IMR-90 (cell line): ENCODE measurements at places on chromosomes 2 and 18. TPM values are rescaled to one million over a fixed set of nuclear protein-coding genes. Genes with fewer than 3 reads are reported as not detected.
A peak's percentile ranks its signal among the peaks of the same experiment; 100 is the strongest.

- DNase-seq, result no peak
Observed at GRCh38 chr2:25333981-25334380, 7.7 kb downstream of the DNMT3A start.

DNA sequence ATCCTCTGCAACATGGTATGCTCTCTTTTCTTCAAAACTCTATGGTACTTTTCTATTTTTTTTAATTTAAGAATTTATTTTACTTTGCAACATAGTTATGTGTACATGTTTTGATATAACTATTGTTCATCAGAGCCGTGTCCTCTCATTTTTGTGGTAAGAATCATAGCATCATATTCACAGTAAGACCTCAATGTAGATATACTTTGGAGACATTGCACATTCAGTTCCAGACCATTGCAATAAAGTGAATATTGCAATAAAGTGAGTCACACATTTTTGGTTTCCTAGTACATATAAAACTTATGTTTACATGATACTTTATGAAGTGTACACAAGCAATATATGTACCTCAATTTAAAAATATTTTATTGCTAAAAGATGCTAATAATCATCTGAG lies 22.7 kb upstream of the LINC00305 start:
- DNase-seq, result no peak

RAB6C gene
- under 0.01 TPM in 1 of 2 replicates, not detected in the other for total RNA-seq

NYAP2 gene
- not detected in 2 replicates for total RNA-seq

ABCG8 gene
- total RNA-seq, result not detected in 2 replicates

- no peak for DNase-seq
Observed at GRCh38 chr2:72139874-72140620, 7.6 kb downstream of the CYP26B1 start.

GRCh38 chr2:191824398-191824797 lies 22.5 kb downstream of the CAVIN2 start:
- DNase-seq, result peak; percentile 21

CNDP1 gene
- not detected in 2 replicates for total RNA-seq

TPO gene
- total RNA-seq, result not detected in 2 replicates
